Putamen (tissue), 1 donor: ENCODE measurements at places on chromosomes 3 and 15.

- no peak for DNase-seq
These were observed 86.0 kb upstream of the GALNT15 start for GRCh38 chr3:16088496-16088895.

- no peak for DNase-seq
These were observed 17.0 kb downstream of the CXCR6 start for GRCh38 chr3:45960289-45960688.

DNA sequence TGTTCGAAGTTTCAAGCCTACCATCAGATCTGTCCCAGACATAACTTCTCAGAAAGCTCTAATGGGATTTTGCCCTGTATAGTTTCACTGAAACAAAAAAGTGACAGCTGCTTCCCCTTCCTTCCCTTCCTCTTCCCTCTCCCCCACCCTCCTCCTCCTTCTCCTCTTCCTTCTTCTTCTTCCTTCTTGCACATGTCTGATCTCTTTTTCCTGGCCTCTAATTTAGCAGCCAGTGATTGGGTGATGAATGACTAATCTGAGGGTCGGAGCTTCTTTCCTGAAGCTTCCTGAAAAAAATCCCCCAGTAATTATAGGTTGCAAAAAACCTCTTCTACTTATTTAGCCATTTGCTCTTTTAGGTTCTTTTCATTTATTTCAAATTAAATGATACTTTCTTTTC is 168.7 kb downstream of the POTEB3 start:
- DNase-seq = no peak

- DNase-seq = no peak
These were observed 509.2 kb upstream of the GRM7 start for GRCh38 chr3:6351752-6352151.

GRCh38 chr15:58478035-58478434 is 46.2 kb downstream of the LIPC start:
- no peak for DNase-seq

DNA sequence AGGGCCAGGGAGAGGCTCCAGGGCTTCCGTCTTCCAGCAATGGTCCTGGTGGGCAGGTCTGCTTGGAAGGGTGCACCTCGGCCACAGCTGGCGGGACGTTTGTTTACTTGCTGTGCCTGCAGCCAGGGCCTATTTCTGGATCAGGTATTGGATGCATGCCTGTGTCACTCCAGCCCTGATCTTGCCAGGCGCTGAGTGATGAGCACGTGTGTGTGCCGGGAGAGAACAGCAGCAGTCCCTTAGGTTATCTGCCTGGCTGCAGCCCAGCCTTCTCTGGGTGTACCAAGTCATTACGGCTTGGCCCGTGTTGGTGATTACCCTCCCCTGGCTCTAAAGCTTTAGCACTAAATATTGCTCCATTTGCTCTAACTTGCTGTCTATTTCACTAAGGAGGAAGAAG is 14.9 kb downstream of the CCDC32 start:
- DNase-seq = no peak

DNA sequence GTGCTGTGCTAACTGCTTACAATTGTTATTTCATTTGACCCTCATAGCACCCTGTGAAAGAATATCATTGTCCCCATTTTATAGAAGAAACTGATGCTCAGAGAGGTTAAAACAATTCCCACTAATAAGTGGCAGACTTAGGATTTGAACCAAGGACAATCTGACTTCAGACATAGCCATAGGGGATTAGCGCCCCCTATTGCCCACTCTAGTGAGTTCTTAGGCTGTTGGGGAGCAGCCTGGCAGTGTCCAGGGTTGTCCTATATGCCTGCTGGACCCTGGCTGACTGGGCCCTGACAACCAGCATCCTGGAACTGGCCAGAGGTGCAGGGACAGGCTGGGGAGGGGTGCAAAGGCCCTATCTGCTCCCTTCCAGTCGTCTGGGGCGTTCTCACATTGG is 15.4 kb downstream of the DPH3 start:
- no peak for DNase-seq

DNA sequence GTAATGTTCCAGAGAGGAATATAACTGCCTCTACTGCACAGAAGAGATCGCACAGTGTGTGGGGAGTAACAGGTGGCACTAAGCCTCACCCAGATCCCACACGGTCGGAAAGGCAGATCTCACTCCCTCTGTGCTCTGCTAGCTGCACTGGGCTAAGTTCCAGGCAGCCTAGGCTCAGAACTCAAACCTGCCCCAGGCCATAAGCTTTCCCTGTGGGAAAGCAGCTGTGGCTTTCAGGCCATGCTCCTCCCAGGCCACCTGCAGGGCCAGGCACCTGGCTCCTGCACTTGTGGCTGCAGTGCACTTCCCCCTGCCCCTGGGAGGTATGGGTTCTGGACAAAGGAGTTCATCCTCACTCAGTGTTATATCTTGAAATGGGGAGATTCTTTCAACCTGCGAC is 27.5 kb downstream of the PCCB start:
- no peak for DNase-seq

DNA sequence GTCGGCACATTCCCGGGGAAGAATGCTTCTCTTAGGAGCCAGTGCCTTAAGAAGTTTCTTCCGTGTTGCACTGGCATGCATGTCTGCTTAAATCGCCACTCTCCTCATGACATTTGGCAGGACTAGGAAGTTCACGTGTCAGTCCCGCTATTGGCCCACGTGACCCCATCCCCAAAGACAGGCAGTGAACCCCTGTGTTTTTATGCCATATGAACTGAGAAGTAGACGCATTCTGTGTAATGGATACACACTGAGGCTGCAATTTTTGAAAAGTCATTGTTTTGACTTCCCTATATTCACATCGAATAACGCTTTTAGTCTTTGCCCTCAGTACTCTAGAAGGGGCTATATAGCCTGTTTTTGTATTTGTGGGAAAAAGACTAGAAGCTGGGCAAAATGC is 125.6 kb upstream of the TBL1XR1 start:
- no peak for DNase-seq

DNA sequence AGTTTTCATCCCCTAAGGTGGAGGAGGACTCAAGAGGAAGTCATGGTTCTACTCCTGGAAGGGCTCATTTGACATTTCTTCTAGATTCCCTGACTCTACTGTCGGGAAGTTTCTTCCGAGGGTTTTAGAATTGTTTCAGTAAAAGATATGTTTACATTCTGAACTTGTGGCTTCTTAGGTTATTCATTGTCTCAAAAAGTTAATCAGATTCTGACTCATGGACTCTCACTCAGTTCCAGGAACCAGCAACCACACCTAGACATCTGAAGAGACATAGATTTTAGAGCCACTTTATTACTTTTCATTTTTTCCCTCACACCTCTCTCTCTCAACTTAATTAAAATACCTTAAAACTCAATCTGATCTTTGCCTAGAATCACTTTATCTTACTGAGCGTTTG is 862.6 kb downstream of the AGBL1 start:
- DNase-seq = no peak

DNA sequence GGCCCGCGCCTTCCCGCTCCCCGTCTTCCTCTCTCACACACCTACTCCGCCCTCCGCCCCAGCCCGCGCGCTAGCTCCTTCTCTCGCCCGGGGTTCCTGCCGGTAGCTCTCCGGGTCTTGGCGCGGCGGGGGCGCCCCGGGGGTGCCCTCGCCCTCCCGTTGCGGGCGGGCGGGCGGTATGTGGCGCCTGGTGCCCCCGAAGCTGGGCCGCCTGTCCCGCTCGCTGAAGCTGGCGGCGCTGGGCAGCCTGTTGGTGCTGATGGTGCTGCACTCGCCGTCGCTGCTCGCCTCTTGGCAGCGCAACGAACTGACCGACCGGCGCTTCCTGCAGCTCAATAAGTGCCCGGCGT is 507 bp downstream of the DIPK2A start:
- no peak for DNase-seq

GRCh38 chr3:14130707-14131106 is 5.9 kb downstream of the TMEM43 start:
- no peak for DNase-seq

GRCh38 chr3:47163169-47164006 is 525 bp downstream of the SETD2 start:
- DNase-seq = peak; percentile 40

- DNase-seq = no peak
These were observed 242.0 kb upstream of the MRPL3 start for GRCh38 chr3:131744765-131745164.

DNA sequence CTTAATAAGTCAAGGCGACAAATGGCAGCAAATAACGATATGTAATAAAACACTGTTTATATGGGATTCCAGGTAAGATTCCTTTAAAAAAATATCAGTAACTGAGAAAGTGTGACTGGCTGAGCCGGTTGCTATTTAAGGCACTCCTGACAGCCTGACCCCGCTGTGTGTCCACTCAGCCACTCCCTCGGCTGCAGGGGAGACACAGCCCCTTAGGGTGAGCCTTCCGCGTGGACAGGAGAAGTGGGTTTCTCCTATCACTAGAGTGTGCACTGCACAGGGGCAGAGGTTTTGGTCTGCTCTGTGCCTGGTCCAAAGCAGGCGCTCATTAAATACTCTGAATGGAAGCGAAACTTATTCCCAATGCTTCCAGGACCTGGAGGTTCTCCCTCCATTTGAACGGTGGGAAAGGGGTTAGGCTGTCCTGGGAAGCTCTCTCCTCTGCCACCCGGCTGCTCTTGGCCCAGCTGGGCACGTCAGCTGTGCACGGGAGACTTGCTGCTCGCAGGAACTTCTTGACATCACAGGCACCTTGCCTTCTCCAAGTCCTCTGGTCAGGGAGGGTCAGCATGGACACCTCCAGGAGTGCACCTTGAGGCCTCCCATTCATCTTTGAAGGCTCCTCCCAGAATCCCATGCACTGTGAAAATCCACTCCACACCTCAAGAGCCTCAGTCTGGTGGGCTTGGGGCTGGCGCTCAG is 43.3 kb upstream of the SLCO2A1 start:
- DNase-seq = no peak

GRCh38 chr3:9690451-9691450 is 12.9 kb upstream of the CPNE9 start:
- DNase-seq = peak; percentile 20

DNA sequence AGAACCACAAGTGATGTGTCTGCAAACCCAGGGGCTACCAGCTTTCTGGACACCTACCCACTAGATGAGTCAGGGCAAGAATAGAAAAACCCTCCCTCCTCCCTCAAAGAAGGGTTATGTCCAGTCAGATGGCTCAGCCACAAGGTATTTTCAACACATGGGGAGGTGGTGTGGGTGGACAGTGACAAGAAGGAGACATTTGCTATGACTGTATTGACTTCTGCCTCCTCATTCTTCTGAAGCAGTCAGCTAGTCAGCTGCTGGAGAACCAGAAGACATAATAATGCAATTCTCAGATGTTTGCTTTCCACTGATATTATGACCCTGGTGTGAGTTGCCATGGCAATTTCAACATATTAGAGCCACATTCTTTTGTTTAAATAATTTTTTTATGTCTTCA is 66.7 kb upstream of the GOLGA8B start:
- DNase-seq = no peak

DNA sequence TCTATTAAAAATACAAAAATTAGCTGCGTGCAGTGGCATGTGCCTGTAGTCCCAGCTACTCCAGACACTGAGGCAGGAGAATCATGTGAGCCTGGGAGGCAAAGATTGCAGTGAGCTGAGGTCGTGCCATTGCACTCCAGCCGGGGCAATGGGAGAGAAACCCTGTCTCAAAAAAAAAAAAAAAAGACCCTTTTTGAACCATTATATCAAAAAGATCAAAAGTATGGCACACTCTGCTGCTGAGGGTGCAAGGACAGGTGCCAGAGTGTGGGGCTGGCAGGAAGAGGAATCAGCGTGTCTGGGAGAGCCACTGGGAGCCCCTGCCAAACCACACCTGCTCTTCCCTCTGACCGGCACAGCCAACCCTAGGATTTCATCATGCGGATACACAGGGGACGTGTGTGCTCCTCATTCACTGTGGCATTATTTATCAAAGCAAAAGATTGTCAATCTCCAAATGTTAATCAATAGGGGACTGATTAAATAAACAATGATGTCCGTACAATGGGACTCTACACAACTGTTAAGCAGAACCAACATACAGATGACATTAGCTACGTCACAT is 147.3 kb upstream of the TLE3 start:
- DNase-seq = no peak

GRCh38 chr3:52829906-52830463 is 487 bp downstream of the ITIH4 start:
- DNase-seq = no peak

DNA sequence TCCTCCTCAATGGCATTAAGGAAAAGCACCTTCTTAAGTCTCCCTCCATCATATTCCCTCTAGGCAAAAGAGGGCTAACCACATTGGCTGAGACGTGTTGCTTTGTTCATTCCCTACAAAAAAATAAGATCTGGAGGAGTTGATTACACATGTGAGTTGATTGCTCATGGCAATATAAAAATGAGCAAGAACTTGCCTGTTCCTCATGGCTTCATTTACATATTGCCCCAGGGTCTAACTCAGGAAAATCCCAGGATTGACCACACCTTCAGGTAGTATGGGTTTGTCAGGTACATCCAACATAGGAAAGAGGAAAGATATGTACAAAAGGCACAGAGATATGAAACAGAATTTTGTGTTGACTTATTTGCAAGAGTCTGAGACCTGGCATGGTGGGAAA is 35.5 kb downstream of the NFKBIZ start:
- DNase-seq = no peak

- no peak for DNase-seq
These were observed 130.8 kb downstream of the VPS8 start for GRCh38 chr3:184942735-184943134.

DNA sequence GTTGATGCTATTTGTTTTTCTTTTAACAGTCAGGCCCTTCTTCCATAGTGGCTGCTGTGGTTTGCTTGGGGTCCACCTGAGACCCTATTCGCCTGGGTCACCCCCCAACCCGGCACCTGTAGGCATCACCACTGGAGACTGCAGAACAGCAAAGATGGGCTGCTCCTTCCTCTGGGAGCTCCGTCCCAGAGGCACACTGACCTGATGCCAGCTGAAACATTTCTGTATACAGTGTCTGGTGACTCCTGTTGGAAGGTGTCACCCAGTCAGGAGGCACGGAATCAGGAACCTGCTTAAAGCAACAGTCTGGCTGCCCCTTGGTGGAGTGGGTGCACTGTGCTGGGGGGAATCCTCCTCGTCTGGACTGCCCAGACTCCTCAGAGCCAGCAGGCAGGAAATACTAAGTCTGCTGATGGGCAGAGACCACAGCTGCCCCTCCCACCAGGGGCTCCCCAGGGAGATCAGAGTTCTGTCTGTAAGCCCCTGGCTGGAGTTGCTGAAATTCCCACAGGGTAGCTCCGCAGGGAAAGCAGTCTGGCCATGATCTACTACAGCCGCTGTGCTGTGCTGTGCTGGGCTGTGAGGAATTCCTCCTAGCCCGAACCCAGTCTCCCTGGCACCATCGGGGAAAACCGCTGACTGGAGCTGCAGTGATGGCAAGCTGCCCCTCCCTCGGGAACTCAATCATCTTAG is 248.2 kb downstream of the TBC1D5 start:
- DNase-seq = no peak

DNA sequence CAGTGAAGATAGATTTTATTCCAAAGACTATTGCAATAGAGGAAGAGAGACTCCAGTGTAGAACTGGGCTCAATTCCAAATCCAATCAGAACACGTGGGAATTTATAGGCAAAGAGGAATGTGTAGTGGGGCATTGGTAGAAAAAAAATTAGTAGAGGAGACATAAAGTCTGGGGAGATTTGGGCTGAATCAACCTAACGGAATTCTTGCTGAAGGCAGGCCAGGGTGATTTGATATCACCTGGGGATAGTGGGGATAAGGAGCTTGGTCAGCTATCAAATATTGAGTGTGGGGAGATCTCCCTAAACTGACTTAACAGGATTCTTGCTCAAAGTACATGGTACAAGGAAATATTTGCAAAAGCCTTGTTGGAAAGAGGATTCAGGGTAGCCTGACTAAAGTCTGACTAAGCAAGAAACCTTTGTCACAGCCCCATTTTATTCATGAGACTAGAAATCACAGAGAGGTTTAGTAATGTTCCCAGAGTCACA is 29.6 kb downstream of the SST start:
- no peak for DNase-seq
